Smooth muscle cell of the umbilical artery (primary cell): ENCODE measurements at places on chromosomes 5 and 9. TPM values are rescaled to one million over a fixed set of nuclear protein-coding genes. Genes with fewer than 3 reads are reported as not detected.

IL9 gene
- not detected in 2 replicates for total RNA-seq

NEUROG1 gene
- total RNA-seq, result not detected in 2 replicates

FRMD3 gene
- 0.32 and 0.89 TPM in 2 replicates for total RNA-seq

HMMR gene
- 2.7 and 29.6 TPM in 2 replicates for total RNA-seq

PDLIM4 gene
- 95.6 and 133 TPM in 2 replicates for total RNA-seq

TRIM7 gene
- total RNA-seq, result 0.30 and 0.69 TPM in 2 replicates

NEURL1B gene
- total RNA-seq, result 1.2 and 4.4 TPM in 2 replicates

CDKN2A gene
- total RNA-seq, result 25.8 and 27.9 TPM in 2 replicates

ALDH1A1 gene
- 141 and 164 TPM in 2 replicates for total RNA-seq
